ENCODE measurements at places on chromosomes 4 and X.
A peak's percentile ranks its signal among the peaks of the same experiment; 100 is the strongest.

DNA sequence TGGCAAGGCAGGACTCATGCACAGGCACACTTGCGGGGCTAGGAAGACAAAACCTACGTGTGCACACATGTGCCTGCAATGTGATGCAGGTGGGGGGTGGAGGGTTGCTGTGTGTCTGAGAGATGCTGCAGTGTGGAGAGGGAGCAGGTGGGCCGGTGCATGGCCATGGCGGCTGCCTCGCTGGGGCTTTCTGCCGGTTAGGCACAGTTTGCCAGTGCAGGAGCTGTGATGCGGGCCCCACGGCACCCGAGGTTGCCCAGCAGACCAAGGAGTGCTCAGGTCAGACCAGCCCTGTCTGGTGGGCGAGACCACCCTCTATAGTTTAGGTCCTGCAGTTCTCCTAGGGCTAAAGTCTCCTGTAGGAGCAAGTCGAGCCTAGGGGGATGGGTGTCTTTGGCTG lies 4.4 kb upstream of the AFM start:
- DNase-seq, result no peak

DNA sequence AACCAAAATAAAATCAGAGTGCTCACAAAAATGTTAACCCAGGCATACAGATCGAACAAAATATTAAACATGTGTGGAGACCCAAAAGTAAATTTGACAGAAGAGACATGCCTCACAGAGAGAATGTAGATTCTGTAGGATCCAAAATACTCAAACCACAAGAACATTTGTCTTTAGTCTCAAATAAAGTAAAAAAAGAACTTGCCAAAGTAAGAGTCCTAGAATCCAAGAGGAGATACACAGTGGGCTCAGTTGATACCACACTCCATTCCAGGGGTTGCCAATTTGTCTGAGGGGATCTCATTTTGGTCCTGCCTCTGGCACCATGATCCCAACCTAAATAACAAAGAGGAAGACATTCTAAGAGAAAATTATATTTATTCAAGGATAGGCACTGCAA lies 316.4 kb downstream of the GALNTL6 start:
- DNase-seq, result no peak

DNA sequence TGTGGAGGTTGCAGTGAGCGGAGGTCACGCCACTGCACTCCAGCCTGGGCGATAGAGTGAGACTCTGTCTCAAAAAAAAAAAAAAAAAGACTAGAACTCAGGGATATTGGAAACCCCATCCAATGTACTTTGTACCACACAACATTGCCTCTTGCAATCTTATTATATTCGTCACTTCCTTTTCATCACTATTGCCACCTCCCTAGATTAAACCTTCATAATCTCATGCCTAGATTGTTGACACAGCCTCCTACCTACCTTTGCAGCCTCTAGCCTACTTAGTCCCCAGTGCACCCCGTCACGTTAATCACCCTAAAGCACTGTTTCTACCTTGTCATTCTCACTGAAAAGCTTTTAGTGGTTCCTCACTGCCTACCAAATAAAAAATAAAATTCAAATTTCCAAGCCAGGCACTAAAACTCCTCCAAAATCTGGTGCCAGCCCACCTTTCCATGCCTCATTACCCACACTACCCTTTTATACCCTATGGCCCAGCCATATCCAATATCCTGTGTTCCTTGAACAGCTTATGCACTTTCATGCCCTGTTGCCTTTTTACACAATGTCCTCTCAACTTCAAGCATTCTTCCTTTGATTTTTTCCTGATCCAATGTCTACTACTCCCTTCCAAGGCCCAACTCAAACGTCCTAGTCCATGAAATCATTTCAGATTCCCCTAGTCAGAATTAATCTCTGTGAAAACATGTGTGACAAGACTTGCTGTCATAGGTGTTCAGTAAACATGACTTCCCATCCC lies 23.6 kb upstream of the GJB1 start:
- DNase-seq, result no peak

DNA sequence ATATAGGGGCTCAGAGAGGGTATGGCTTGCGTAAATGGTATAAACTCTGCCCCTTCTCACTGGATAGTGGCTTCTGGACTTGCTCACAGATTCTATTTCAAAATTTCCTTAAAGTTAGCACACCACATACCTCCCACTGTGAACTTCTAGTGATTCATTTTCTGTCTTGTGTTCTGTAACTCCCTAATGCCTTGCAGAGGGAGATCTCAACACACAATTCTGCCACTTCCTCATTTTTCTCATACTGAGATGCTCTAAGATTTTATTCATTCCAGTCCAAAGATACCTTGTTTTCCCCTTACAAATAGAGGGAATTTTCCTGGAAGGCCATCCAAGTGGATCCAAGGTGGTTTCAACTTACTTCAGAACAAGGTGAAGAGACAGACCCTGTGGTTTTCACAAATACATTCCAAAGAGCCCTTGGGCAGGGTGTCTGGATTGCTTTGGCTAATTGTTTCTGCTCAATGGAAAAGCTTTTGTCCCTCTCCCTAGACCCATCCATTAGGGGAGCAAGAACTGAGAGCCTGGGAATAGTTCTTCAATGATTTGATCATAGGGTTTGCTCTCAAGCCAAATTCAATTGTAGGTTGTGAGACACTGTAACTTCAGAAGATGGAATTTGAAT lies 52.1 kb upstream of the CAPN6 start:
- no peak for DNase-seq

DNA sequence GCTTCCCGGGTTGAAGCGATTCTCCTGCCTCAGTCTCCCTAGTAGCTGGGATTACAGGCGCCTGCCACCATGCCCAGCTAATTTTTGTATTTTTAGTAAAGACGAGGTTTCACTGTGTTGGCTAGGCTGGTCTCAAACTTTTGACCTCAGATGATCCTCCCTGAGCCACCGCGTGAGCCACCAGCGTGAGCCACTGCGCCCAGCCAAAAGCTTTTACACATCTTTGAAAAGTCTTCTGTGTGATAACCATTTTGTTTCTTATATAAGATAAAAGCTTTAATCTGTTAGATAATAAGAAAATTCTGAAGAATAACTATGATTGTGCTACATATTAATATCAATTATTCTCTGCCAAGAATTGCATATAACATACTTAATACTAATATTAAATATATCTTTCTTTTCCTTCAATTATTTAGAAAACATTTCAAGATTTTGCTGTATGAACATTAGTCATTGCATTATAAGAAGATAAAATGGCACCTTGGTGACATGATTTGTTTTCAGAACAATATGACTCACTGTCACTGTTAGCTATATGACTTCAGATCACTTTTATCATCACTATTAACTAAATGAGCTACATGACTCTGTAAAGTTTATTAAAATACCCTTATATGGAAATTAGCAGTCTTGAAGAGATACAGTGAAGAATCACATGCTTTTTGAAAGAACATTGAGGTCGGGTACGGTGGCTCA lies 33.4 kb downstream of the RUFY3 start:
- no peak for DNase-seq

DNA sequence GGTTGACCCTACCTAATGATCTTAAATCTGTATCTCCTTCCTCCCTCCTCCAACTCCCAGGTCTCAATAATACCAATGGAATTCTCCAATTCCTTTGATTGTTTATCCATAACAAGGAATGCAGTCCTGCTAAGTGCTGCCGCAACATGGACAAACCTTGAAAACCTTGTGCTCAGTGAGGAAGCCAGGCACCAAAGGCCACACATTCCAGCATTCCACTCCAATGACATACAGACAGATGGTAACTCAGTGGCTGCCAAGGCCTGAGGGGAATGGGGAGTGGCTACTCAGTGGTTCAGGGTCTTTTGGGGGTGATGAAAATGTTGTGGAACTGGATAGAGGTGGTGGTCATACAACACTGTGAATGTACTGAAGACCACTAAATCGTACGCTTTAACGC lies 10.4 kb downstream of the HAUS7 start:
- no peak for DNase-seq

DNA sequence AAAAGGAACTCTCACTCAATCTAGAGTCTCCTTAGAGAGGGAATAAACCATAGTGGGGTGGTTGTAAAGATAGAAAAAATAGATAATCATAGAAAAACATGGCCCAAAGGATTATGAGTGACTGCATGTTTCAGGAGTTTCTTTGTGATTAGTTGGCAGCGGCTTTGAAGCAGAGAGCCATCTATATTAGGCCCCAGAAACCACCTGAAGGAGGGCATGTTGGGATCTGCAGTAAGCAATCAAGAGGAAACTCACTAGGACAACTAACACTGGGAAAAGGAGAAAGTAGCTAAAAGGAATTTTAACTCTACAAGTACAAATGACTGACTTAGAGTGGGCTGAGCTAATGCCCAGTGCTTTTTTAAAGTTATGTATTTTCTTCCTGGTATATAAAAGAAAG lies 269.2 kb upstream of the NRK start:
- DNase-seq, result no peak

DNA sequence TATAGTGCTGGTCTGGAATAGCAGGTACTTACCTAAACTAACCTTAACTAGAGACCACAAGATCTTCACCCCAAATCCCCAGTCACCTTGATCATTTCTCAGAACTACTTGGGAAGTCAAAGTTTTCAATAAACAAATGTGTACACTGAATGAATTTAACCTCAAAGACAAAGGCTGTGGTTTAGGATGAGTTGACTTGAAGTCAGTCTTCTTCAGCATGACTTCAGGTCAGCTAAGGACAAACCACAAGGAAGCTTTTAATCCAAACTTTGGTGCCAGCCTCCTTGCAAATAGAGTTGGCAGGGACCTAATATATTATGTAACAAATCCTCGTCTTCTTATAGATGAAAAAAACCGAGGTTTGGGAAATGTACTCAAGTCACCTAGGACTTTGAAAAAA lies 21.2 kb upstream of the VCX2 start:
- DNase-seq, result peak; percentile 2

DNA sequence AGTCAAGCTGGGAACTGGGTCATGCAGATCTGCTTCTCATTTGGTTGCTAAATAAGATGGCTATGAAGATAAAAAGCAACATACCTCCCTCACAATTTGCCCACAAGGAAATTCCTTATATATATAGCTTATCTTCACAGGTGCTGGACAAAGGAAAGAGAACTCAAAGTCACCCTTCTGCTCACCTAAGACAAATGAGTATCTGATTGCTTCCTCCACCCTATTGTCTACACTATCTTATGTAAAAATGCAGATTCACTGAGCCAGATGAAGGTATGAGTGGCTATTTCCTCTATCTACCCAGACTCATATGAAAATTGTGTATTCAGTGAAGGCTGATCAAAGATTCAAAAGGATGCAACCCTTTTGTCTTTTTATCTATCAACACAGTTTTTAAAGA lies 50.8 kb downstream of the CHM start:
- no peak for DNase-seq

DNA sequence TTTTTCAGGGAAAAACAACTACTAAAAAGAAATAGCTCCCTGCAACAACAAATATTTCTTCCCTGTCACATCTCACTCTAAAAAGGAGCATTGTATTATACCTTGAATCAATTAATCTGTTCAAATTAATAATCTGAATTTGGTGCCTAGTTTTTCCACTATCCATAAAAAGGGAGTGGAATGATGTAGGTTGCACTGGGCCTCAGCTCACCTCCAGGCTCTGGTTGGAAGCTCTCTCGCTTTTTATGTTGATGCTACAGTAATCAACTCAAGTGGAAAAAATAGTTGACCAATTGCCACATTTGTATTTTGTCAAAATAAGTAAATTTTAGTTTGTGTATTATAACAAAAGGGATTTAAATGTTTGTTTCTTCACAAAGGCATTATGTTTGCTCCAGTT lies 126.1 kb downstream of the MAD2L1 start:
- no peak for DNase-seq

- no peak for DNase-seq
Observed at GRCh38 chrX:77793946-77794345, 7.9 kb upstream of the ATRX start.

DNA sequence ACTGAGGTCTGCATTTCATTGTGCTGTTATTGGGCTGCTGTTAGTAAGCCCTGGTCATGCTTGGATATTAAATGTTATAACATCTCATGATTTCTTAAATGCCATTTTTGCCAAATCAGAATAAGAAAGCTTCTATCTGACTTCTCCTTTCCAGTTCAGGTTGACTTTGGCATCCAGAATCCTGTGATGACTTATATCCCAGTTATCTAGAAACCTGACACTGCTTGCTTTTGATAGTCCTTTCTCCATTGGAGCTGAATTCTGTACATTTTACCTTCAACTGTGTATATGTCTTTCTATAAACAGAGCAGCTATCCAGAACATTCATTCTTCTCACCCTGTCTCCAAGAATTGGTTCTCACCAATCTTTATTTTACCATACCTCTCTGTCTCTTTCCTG lies 257.7 kb upstream of the GNPDA2 start:
- DNase-seq, result no peak

- DNase-seq, result no peak
Observed at GRCh38 chrX:82756272-82756671, 751.8 kb upstream of the POU3F4 start.

- no peak for DNase-seq
Observed at GRCh38 chrX:124435616-124436015, 89.3 kb downstream of the SH2D1A start.

GRCh38 chr4:168631241-168632162 lies 134.7 kb downstream of the PALLD start:
- peak; percentile 47 for DNase-seq

- no peak for DNase-seq
Observed at GRCh38 chr4:151114986-151115385, 15.6 kb downstream of the RPS3A start.

- DNase-seq, result peak; percentile 58
Observed at GRCh38 chr4:65007841-65008439, 598.7 kb upstream of the TECRL start.

DNA sequence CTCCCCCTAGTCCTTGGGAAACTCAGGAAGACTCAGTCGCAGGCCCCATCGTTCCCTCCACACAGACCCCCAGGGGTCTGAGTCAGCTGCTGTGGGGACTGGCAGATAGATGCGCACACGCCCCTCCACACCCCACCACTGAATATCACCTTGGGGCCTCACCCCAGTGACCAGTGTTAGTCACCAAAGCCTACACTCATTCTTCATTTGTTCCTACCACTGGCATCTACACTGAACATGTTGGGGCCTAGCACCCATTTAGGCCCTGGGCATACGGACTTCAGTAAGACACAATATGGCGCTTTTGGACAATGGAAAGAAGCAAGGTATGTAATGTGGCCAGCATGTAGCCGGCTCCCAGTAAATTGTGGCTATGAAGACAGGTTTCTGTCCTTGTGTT lies 154.1 kb upstream of the PJA1 start:
- DNase-seq, result no peak

DNA sequence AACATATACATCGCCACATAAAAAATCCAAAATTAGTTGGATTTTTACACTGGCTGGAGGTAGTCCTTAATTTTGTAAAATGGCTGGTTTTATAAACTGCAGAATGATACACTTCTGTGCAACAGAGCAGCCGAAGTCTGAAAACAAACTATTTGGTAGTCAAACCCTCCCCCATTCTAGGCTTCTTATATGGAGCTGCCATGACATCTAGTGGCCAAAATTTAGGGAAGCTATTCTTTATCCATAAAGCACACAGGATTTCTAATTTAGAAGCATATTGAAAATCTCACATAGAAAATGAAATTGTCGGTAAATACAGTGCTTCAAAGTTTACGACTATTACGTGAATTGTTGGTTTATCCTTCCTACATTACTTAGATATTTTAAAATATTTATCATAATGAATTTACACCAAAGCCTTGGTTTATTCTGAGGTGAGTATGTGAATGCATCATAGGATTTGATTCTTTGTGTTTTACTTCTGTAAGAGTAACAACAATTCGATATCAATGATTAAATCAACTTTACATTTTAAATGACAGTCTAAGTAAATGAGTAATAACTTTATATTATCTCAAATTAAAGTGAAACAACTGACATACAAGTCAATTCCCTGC lies 113.4 kb upstream of the FAM241A start:
- peak; percentile 58 for DNase-seq

Data from HT1080 (cell line).